ENCODE measurements at places on chromosomes 1 and 21.

DNA sequence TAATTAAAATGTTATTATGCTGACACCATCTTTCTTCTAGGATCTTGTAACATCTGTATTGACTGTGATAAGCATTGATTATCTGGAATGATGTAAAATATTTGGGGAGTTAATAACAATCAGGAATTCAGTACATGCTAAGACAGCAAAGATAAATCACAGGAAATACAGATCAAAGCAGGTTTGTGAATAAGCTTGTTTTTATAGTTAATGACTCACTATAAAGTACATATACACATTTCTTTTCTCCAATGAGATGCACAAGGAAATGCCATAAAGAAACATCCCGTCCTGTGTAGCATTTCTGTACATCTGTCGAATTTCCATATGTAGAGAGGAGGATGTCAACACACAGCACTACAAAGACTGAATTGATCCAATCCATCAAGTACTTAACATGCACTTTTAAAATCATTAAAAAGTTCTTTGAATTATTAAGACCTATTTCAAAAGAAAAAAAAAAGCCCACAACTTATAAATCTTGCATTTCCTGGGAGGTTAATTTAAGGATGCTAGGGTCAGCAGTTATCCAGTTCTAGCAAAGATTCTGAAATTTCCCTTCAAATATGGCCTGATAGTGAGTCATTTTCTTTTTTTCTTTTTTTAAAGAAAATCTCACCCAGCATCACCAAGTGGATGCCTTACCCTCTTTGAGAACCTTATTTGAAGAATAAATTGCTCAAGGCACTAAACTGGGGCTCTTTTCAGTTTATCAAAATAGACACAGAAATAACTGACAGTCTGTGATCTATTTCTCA, 243.2 kb upstream of the NR5A2 start:
- no peak for DNase-seq

GRCh38 chr1:94542088-94542870, 720 bp upstream of the F3 start:
- no peak for DNase-seq

- DNase-seq: no peak
These were observed 2.2 kb downstream of the CTSK start for GRCh38 chr1:150805899-150806298.

DNA sequence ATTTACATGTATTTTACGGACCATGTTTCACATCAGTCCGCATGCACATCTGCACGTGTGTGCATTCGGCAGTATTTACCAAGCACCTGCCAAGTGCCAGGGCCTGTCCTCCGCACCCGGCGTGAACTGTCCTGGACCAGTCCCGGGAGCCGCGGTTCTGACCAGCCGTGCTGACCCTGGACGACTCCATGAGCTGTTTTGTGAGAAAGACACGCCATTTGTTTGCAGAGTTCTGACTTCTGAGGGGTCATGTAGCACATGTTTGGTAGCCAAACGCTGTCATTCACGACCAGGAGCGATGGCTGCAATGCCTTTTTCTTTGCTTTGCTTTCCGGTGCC, 3.3 kb upstream of the OLIG2 start:
- no peak for DNase-seq

DNA sequence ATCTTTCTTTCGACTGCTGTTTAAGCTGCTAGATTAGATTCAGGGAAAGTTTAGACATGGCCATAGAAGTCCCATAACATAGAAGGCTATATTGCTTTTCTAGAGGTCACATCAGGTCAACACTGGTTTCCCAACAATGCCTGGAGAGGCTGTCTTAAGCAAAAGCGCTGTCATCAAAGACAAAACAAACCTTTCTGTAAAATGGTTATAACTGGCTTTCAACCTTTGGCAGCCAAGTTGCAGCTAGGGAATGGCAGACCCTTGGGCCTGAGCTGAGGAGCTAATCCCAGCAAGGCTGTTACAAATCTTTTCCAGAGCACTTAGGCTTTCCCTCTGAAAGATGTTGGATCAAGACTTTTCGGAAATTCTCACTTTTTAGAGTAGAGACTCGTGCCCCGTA, 11.2 kb upstream of the ABCA4 start:
- no peak for DNase-seq

- DNase-seq: no peak
These were observed 125.9 kb downstream of the RHOU start for GRCh38 chr1:228860911-228861831.

GRCh38 chr21:33857846-33858666, 57.5 kb downstream of the ATP5PO start:
- no peak for DNase-seq

DNA sequence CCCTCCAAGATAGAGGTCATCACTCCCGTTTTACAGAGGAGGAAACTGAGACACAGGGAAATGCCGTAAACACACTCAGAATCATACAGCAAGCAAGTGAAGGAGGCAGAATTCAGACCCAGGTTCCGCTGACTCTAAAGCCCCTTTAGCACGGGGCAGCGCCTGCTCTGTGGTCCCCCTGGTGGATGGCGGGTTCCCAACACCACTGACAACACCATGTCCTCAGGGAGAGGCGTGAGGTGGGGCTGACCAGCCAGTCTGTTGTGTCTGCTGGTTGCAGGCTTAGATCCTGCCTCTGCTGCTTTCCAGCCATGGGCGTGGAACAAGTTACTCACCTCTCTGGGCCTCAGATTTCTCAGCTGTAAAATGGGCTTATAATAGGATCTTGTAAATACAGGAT, 617.3 kb downstream of the MATN1 start:
- no peak for DNase-seq

GRCh38 chr1:157775101-157775870, 1.6 kb downstream of the FCRL2 start:
- DNase-seq: no peak
